ENCODE measurements at places on chromosomes 4 and X. TPM values are rescaled to one million over a fixed set of nuclear protein-coding genes. Genes with fewer than 3 reads are reported as not detected.

The CC2D2A gene
- total RNA-seq, result not detected

The SLC38A5 gene
- 93.9 TPM for total RNA-seq

The NAA11 gene
- total RNA-seq, result not detected

GRCh38 chr4:145014365-145014764, 83.6 kb downstream of the ANAPC10 start:
- no peaks in the 10 kb centered on the region for H3K27me3 ChIP-seq
- no peak overlapping the region for H3K27ac ChIP-seq
- H3K36me3 ChIP-seq, result peaks cover 45% of the 10 kb centered on the region
- peaks cover 17% of the 10 kb centered on the region for H3K4me1 ChIP-seq
- H3K4me3 ChIP-seq, result no peak overlapping the region

Data from activated CD8-positive, alpha-beta memory T cell treated with anti-CD3 and anti-CD28 coated beads, Interleukin-2, amount 10 ng/mL, durations not matched to agents 7 days and 5 days (primary cell).